ENCODE measurements at places on chromosomes 4 and X.

GRCh38 chr4:162849937-162850336, 316.8 kb downstream of the NAF1 start:
- no peak for DNase-seq

- no peak for DNase-seq
Observed at GRCh38 chr4:144579411-144580030, 66.4 kb upstream of the HHIP start.

GRCh38 chr4:151238477-151238876, 38.5 kb upstream of the PRSS48 start:
- DNase-seq: no peak

- DNase-seq: no peak
Observed at GRCh38 chrX:40880712-40881111, 145.4 kb upstream of the MED14 start.

DNA sequence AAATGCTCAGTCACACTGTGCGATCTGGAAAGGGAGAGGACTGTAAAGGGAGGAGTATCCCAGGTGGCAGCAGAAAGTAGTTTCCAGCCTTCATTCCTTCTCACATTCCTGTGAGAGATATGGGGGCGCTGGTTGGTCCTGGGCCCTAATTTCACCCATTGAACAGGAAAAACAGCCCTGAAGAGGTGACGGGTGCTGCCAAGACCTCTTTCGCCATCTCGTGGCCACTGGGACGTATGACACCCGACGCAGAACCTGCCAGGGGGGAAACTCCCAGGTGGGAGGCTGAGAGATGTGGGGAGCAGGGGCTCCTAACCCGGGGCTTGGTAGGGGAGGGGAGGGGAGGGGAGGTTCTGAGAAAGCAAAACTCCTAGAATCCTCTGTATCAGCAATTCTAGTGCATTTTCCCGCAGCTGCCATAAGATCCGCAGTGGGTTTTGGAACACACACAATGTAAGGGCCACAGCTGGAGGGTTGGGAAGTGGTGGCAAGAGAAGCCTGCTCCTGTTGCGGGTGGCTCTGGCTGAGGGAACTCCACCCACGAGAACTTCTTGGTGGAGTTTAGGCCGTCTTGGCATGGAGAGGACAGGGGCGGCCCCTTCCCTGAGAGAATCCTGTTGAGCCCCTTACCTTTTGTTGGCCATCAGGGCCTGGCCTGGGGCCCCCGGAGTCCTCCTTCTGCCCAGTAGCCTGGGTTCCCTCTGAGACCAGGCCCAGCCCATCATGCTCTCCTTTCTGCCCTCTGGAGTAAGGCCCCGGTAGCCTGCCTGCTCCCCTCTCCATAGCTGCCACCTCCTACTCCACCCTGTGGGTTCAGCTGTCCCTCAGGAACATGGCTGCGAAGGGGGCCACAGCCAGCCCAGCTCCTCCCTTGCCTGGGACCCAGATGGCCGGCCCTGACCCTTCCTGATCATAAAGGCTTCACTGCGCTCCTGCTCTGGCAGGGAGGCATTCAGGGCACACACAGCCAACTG, 134.1 kb downstream of the OR13H1 start:
- no peak for DNase-seq
